ENCODE measurements at places on chromosomes 1 and 21.

DNA sequence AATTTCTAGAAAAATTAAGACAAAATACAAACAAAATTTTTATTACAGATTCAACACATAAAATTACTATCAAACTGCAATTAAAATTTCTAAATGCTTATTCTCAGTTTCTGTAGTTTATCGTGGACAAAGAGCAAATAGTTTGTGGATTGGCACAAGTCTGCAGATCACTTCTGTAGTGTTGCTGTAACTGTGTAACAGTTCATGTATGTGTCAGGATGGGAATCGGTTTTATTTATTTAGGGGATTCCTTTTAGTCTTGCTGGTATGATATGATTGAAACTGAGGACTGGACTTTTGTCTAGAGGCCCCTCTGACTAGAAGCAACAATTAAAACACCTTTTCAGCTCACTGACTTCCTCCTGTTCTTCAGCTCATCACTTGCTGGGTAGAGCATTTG is 60.8 kb downstream of the LRIG2 start:
- DNase-seq, result no peak

DNA sequence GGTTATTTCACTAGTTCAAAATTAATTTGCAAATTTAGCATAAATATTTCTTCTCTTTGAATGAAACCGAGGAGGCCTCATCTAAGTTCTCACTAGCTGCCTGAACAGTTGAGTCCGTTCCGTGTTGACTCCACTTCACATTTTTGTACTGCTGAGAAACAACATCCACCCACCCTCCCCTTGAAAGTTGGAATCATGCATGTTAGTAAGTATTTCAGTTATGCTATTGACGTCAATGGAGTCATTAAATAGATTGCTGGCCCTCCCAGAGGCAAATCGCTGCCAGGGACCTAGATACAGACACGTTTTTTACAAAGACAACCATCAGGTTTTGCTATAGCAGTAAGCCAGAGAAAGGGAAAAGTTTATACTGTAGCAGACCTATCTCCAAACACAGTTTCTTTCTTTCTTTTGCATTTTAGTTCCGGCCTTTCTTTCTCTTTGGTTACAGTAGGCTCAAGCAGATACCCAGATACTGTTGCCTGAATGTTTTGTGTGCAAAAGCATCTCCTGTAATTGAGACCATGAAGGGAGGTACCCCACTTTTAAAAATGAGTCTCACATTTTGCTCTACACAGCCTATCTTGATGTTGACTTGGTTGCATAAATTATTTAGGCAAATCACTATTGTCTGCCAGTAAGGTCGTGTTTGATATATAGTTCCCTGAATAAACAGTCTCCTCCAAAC is 262.6 kb upstream of the SGIP1 start:
- DNase-seq, result peak; percentile 56

DNA sequence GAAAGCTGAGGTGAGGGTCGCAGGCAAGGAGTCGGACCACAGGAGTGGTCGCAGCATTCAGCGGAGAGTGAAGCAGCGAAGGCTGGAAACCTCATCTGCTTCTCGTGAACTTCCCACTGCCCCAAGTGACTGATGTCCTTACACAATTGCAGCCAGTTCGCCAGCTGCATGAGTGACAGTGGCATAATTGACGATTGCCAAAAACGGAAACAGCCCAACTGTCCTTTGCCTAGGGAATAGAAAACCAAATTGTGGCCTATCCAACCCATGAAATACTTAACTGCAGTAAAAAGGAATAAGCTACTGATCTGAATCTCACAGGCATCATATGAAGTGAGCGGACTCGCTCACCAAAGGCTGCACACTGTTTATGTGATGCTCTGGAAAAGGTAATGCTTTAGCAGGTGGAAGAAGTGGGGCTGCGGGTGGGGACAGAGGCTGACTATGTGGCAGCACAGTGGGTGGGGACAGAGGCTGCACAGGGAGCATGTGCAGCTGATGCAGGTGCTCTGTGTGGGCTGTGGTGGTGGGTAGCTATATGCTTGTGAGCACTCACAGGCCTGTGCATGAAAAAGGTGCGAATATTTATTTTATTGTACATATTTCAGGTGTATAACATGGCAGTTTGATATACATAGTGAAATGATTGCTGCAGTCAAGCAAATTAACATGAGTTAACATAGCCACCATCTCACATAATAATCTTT is 4.2 kb upstream of the NLRP3 start:
- DNase-seq, result peak; percentile 92

- no peak for DNase-seq
Observed at GRCh38 chr21:44461464-44462001, 6.2 kb downstream of the LRRC3 start.

- no peak for DNase-seq
Observed at GRCh38 chr1:157183870-157184269, 45.7 kb upstream of the ETV3 start.

DNA sequence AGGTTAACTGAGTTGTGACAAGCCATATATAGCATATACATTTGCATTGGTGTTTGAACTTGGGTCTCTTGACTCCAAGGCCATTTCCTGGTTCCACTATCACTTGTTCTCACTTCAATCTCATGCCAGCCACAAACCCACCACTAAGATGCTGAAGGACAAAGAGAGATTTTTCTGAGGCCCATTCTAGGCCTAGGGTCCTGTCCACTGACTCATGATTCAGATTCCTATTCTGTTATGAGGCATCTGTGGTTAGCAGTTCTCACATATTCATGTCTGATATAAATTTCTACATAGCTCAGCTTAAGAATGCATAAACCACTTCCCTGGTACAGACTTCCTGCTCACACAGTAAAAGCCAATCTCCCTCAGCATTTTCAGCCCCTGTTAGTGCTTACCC is 326.1 kb upstream of the BEND5 start:
- DNase-seq, result no peak

DNA sequence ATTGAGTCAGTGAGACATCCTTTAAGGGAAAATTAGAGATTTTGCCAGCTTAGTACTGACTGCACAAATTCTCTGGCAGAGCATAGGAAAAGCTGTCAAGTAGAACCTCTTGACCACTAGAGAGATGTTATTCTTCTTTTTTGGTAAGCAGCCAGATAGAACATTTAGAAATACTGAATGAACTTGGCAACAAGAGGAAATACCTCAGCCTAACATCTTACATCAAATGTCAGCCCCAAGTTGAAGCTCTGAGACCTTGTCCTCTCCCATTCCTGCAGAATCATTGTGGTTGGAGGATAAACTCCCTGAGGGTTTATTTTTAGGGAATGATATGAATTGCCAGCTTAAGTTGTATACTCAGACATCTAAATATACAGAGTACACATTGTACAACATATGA is 53.5 kb downstream of the MIGA1 start:
- DNase-seq, result no peak

- no peak for DNase-seq
Observed at GRCh38 chr1:77797991-77798390, 18.5 kb downstream of the MIGA1 start.

GRCh38 chr1:13922466-13923110 is 222.6 kb downstream of the PRDM2 start:
- DNase-seq, result no peak

DNA sequence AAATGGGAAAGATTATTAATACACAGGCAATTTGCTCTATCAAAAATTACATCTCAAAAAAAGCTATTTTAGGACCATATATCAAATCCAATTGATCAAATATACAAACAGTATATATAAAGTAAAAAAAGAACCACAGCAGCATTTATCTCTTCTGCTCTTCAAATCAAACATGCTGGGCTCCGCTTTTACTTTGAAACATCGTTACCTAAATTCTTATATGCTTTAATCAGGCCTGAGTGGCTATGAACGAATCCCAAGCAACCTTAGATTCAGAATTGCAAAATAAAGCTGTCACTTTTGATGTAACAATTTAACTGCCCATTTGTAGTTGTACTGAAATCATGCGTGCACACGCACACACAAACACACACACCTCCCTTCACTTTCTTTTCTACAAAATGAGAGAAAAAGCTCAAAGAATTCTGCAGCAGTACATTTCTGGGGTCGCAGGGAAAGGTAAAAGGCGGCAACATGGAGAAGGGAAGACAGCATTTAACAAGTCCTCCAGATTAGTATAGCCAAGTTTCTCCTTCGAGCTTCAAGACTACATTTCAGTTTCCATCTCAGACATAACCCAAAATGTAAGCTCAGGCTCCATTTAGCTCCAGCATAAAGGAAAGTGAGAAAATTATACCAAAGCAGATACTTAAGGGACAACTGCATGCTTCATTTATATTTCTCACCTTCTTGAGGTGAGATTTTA is 92.2 kb upstream of the TTC39A start:
- no peak for DNase-seq

GRCh38 chr1:1907098-1907736 is 7.8 kb upstream of the CALML6 start:
- DNase-seq, result peak; percentile 50

DNA sequence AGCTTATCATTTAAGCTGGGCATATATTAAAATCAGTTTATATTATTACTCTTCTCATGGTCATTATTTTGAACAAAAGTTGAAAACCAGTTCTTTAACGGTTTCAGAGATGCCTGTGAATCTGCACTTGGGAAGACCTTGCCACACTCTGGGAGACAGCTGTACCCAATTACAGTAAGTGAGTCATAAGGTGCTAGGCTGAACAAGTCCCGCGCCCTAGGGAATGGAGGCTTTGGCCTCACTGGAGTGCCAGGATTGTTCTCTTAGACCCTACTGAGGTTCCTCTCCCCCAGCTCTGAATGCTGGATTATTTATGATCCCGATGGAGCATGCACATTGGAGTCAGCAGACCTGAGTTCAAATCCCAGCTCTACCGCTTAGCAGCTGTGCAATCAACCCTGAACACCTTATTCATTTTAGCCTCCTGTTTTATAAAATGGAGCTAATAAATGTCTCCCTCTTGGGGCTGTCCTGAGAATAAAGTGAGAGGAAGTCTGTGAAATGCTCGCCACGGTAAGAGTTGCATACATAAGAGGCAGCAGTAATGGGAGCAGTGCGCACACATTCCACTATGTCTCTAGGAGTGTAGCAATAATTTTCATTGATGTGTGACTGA is 266.2 kb downstream of the FOXD2 start:
- DNase-seq, result peak; percentile 21

GRCh38 chr1:203180611-203181330 is 5.1 kb upstream of the MYBPH start:
- no peak for DNase-seq

GRCh38 chr21:41373253-41373652 is 11.4 kb downstream of the MX2 start:
- DNase-seq, result no peak

GRCh38 chr1:244388961-244389360 is 62.7 kb downstream of the ADSS2 start:
- no peak for DNase-seq

DNA sequence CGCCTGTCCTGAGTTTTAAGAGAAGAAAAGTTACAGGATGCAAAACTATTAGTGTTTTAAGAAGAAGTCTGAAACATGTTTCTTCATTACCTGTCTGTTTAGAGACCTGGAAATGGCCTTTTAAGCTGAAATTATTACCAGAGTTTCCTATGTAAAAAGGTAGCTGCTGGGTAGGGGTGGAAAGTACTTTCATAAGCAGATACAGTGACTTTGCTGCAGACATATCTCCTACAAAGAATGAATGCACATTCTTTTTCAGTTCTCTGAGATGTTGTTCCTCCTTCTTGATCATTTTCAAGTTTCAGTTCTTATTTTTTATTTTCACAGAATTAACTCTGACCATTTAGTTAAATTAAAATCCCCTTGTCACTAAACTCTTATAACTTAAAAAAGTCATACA is 1329.6 kb downstream of the KCNT2 start:
- DNase-seq, result no peak

DNA sequence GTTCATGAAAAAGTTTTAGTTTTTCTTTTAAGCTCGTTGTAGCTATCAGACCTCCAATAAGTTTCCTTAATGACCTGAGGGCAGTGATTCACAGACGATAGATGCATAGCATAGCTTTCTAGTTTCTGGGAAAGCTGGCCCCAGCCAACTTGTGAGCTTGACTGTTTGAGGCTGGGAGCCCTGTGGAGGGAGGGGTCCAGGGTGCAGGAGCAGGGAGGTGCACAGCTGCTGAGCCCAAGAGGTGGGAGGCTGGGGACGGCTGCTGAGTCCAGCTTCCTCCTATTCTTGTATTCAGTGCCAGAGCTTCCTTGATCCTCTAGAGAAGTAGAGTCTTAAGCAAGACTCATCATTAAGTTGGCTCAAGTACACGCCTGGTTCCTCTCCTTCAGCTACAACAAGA is 11.0 kb upstream of the AVPR1B start:
- peak; percentile 68 for DNase-seq

DNA sequence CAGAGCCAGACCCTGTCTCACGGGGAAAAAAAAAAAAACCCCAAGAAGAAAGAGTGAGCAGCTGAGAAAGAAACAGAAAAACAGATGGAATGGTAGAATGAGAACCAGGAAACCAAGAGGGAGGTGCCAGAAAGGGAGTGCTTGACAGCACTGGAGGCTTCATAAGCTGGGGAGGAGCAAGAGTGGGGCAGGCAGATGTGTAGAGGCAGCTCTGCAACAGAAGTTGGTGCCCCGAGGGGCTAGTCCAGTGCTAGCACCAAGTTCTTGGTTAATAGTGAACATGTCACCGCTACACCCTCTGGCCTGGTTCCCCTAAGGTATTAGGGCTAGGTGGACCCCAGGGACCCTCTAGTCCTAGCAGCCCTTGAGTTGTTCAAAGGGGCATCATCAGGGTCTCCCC is 98.0 kb downstream of the TGFBR3 start:
- no peak for DNase-seq

DNA sequence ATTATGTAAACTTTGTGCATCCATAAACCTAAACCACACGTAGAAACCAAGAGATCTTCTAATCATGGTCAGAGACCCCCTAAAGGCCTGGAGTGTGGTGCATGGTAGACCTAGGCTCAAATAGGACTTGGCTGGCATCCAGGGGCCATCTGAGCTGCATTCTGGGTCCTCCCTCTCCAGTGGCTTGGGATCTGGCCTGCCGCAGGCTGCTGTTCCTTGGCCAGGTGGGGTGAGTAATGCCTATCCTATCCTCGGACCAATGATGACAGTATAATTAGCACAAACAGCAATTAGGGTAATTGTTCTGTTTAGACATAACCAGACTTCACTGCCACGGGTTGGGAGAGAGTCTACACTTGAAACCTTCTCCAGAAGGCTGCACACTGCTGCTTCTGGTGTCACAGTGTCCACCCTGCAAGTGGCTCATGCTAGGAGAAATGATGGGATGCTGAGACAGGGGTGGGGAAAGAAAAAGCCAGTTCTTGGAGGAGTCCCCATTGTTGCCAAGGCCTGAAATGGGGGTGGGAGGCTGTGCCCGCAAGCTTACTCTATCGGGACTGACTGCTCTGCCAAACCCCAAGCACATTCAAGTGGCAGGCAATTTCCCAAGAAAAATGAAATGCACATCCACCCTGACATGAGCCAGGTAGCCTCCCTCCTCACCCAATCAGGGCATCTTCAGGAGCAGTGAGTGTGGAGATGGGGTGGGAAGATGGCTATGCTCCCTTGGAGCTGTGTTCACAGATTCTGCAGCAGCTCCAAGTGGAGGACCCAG is 12.5 kb upstream of the PKP1 start:
- no peak for DNase-seq

DNA sequence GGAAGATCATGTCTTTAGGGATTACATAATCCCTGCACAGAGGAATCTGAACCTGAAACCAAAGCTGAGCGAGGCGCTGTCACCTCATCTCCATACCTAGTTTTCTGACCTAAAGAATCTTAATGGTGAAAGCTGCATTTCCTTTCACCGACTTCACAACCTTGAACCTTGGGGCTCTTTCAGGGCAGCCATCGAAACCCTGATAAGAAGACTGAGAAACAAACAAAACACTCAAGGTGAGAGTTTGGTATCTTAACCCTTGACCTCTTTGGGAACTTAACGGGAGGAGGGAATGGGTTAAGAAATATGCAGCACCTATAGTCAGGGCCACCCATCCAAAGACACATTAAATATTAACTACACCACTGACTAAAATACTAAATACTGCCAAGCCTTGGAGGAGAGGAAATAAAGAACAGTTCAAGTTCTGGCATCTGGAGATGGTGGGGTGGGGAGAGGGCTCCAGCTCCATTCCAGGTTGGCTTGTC is 2.0 kb downstream of the C1orf116 start:
- DNase-seq, result no peak

Measured in NB4 (cell line).